ENCODE measurements at places on chromosomes 2 and 18.

DNA sequence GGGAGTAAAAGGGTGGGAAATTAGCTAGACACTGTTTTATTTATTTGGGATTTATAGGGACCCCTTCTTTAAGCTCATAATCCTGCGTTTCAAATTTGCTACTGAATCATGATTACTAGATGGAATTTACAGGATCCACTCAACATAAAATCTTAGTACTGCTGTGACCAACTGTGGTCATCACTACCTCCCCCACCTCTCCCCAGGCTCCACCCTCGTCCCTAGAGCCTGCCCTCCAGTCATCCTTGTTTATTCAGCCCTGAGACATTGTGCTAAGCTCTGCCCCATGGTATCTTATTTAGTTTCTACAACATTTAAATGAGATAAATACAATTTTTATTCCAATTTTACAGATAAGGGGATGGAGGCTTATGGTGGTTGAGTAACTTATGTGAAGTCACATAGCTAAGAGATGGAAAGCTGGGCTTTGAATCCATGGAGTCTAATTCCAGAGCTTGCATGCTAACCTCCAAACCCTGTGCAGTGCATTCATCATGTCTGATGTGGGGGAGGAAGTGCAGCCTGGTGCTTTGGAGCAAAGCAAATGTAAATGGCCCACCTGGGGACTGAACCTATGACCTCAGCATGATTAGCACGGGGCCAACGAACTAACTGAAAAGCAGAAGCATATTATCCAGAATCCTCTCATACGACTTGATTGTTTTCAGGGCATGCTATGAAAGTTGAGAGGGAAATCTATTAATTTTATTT, 502.4 kb downstream of the TMEM182 start:
- DNase-seq: no peak

DNA sequence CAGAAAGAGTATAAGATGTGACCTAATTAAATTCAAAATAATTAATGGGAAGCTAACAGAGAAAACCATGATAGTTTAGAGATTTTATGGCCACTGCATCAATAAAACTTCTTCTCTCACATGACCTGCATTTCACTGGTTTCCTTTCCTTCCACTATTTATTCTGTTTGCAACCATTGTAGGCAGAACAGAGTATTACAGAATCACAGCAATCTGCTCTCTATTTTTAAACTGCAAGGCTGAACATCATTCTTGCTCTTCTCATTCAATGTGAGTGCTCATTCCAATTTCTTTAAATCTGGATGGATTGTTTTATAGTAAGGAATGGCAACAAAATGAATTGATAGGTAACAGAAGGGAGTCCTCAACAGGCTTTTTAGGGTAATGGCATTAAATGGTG, 715.5 kb upstream of the RAB6C start:
- no peak for DNase-seq

GRCh38 chr18:76486574-76486973, 8.5 kb downstream of the ZNF516 start:
- no peak for DNase-seq

- no peak for DNase-seq
These were observed 155.9 kb downstream of the FMNL2 start for GRCh38 chr2:152490686-152491455.

GRCh38 chr2:29159125-29159524, 43.9 kb downstream of the CLIP4 start:
- no peak for DNase-seq

GRCh38 chr2:144137705-144138428, 382.1 kb downstream of the ZEB2 start:
- no peak for DNase-seq

GRCh38 chr2:153235516-153235915, 243.0 kb downstream of the RPRM start:
- DNase-seq: no peak

GRCh38 chr2:20963867-20964266, 80.0 kb downstream of the APOB start:
- DNase-seq: no peak

- DNase-seq: no peak
These were observed 31.0 kb downstream of the DYNAP start for GRCh38 chr18:54622084-54622483.

DNA sequence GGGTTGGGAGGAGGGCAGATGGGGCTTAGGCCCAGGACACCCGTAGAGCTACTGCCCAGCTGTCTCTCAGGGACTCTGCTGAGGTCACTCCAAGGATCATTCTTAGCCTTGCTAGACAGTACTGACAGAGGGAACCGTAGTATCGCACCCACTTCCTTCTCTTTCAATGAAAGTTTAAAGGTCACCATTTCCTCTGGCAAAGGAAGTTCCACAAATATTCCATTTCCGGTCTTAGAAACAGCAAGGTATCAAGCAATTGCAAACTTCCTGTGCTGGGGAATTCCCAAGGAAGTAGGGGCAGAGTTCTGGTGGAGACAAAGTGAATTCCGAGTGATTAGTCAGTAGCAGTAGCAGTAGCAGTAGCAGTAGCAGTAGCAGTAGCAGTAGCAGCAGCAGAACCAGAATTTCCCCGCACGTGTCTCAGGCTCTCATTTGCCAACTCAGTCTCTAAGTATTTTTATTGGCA, 24.7 kb downstream of the IL1B start:
- no peak for DNase-seq

DNA sequence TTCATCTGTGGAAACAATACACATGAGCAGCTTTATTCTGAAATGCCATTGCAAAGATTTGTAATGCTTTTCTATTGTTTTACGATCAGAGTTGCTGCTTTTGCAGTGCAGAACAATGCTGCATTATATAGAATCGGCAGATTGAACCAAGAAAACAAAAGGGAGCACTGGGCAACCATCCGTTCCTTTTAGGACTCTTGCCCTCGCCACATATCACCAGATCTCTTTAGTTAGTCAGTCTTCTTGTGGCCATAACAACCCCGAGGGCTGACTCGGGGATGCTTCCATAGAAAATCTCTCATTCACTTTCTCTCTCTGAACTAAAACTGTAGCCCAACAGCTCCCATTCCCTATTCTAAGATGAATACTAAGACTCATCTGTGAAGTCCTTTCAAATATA, 340.4 kb downstream of the NRXN1 start:
- no peak for DNase-seq
